ENCODE measurements at places on chromosomes 13 and 19.

DNA sequence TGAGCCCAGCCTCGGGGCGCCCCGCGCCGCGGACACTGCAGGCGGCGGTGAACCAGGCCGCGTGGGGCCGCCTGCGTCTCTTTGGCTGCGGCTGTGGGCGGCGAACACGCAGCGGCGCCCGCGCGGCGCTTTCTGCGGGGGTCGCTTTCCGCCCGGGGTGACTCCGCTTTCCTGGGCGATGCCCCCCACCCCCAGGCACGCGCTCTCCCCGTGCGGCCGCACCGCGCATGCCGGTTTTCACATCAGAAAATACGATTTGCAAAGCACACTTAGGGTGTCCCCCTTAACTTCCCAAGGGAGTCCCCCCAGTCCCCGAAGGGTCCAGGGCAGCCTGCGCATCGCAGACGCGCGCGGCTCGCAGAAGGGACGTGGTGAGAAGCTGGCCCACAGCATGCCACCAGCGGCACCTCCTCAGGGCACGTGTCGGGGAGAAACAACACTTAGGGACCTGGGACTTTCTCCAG, 5.3 kb downstream of the F7 start:
- DNase-seq, result no peak

DNA sequence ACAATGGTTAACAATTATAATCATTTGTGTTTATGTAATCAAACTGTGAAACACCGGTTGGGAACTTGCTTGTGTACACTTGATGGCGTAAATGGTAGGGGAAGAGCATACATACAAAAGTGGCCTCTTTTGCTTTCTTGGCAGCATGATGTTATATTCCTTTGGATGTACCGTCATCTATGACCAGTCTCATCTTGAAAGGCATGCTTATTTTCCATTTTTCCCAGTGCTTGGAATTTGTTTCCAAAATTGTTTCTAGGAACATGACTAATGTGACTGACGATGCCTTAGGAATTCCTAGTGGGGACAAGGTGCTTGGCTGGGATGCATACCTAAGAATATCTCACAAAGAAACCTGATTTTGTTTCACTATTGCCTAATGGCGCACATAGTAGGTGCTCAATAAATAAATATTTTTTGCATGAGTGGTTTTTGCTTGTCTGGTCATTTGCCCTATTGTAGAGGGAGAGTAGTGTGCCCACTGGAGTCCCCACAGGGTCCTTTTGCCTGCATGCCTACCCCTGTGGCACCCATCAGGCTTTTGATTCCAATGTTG, 45.5 kb downstream of the SAE1 start:
- no peak for DNase-seq

DNA sequence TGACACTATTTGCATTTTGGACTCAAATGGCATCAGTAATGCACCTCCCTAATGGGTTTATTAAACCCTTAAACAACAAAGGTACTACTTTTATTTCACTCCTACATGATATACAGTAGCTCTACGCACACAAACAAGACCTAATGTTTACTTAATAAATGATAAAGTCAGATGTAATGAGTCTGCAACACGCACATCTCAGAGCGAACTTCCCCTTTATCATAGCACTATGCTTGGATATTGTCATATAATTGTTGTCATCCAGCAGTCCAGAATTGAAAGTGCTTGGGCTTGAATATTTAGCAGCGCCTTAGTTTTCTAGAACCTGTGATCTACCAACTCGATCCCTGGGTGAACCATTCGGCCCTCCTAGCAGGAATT, 772 bp downstream of the PARP4 start:
- no peak for DNase-seq

- no peak for DNase-seq
These were observed at the start of gene SIGLEC10 for GRCh38 chr19:51417107-51417809. Gene SIGLEC10, minus strand, starts transcription at chr19:51417642. Its CDS starts 61 bp downstream, at chr19:51417581.

DNA sequence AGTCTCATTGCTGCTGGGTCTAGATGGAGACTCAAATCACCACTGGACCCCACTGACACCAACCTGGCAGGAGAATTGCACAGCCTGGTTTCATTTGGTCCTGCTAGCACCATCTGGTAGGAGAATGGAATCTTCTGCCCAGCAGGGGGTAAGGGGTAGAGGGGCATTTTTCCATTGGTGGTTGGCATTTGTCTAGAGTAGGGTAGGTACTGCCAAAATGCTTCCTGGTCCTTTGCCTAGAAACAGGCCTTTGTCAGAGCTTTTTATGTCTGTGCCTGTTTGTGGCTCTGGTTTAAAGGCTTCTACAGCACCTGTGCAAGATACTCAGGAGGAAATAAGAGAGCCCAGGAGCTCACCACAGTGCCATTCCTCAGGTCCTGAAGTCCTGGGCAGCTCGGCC, 121.3 kb downstream of the KCTD12 start:
- no peak for DNase-seq

- no peak for DNase-seq
These were observed 733.9 kb upstream of the KLHL1 start for GRCh38 chr13:70842062-70842644.

All from activated naive CD4-positive, alpha-beta T cell (primary cell).